Motor neuron (in vitro differentiated cells): ENCODE measurements at places on chromosomes 1 and 21. TPM values are rescaled to one million over a fixed set of nuclear protein-coding genes. Genes with fewer than 3 reads are reported as not detected.

The SMCP gene
- total RNA-seq: not detected in 2 replicates

The OR2L8 gene
- total RNA-seq: not detected in 2 replicates

The HTR1D gene
- 8.2 TPM in 2 replicates for total RNA-seq

The GFI1 gene
- 0.28 TPM in 1 of 2 replicates, not detected in the other for total RNA-seq

The C1orf105 gene
- total RNA-seq: not detected in 2 replicates

DNA sequence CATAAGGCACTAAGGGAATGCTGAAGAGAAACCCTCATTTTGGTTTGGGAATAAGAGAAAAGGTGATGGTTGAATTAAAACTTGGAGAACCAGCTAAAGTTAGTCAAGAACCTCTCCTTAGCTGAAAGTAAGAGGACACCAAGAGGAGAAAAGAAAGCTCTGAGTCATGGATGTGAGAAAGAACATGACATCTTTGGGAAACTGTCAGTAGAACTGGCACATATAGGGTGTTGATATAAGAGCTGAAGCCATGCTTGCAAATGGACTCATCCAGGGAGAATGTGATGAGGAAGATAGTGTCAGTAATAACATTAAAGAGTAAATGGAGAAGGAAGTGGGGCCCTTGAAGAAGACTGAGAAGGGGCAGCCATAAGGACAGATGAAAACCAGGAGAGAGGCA, 54.3 kb downstream of the LRRC8C start:
- no peak for ATAC-seq

- no peak for ATAC-seq
Observed at GRCh38 chr1:58830291-58830690, 46.4 kb upstream of the JUN start.

DNA sequence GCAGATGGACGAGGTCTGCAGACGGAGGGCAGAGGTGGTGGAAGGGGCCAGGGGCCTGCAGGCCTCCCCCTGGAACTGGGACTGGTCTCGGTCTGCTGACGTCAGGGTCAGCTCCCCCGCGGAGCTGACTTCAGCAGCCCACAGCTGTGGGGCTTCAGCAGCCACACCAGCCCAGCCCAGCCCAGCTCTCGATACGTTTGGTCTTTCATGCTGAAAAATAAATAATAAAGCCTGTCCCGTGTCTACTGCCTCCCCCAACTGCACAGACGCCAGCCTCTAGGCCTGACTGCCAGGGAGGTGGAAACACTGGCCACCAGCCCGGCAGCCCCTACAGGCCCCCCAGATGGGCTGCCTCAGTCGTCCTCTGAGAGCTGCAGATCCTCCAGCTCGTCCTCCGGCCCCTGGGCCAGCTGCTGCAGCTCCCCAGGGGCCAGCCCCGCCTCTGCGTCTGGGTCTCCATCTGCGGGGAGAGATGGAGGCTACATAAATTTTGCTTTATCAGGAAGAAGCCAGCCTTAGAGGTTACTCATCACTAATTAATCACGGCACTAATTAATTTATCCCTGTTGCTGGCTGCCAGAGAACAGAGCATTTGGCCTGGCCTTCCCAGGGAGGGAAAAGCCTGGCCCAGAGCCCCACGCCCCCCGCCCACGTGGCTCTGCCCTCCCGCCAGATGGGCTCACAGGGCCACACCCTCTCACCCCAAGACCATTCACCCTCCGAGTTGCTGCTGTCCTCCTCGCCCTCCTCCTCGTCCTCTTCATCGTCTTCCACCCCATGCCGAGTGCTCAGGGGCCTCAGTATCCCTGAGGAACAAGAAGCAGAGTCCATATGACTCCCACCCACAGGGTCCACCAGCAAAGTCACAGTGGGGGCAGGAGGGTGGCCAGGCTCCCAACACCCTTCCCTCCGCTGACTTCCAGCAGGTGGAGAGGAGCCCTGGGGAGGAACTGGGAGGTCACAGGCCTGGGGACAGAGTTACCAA, 14.4 kb downstream of the NOC2L start:
- no peak for ATAC-seq

- no peak for ATAC-seq
Observed at GRCh38 chr1:35164893-35165292, 28.1 kb downstream of the SFPQ start.

- no peak for ATAC-seq
Observed at GRCh38 chr21:15027056-15027455, 37.7 kb downstream of the NRIP1 start.

- no peak for ATAC-seq
Observed at GRCh38 chr21:27953340-27954045, 986.6 kb upstream of the ADAMTS5 start.

- ATAC-seq: no peak
Observed at GRCh38 chr1:108357802-108358201, 92.3 kb upstream of the NBPF6 start.

DNA sequence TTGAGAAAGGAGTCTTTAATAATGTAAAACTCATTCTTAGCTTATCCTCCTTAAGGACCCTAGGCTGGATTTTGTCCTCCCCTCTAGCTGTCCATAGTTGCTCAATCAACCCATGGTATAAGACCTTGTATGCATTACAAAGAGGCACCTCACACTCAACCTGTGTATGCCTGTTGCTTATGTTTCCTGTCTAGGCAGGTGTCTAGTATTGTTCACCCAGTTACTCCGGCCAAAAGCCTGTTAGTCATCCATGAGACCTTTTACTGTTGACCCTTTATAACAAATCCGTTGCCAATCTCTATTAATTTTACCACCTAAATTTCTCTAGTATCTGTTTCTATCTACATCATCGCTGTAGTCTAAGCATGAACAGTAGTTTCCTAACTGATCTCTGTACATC, 3.7 kb downstream of the LYPLAL1 start:
- ATAC-seq: no peak

- no peak for ATAC-seq
Observed at GRCh38 chr1:238474263-238474662, 583.5 kb upstream of the ZP4 start.
